ENCODE measurements at places on chromosomes 7 and 10. TPM values are rescaled to one million over a fixed set of nuclear protein-coding genes. Genes with fewer than 3 reads are reported as not detected.

The GATA3 gene
- total RNA-seq = 61.5 TPM

The BAIAP2L1 gene
- total RNA-seq = 1.4 TPM

The CDHR3 gene
- 0.58 TPM for total RNA-seq

The ACTA2 gene
- 28.2 TPM for total RNA-seq

The TCAF2 gene
- 24.6 TPM for total RNA-seq

The SH3PXD2A gene
- 14.5 TPM for total RNA-seq

The EN2 gene
- total RNA-seq = not detected

The ATOH7 gene
- total RNA-seq = not detected

The MOGAT3 gene
- total RNA-seq = not detected

The ASIC3 gene
- total RNA-seq = 5.3 TPM

The STOX1 gene
- total RNA-seq = 0.29 TPM

The HSPA12A gene
- not detected for total RNA-seq

The ZDHHC4 gene
- total RNA-seq = 33.2 TPM

The SUN3 gene
- not detected for total RNA-seq

The GRM3 gene
- not detected for total RNA-seq

The CWF19L1 gene
- total RNA-seq = 47.6 TPM

DNA sequence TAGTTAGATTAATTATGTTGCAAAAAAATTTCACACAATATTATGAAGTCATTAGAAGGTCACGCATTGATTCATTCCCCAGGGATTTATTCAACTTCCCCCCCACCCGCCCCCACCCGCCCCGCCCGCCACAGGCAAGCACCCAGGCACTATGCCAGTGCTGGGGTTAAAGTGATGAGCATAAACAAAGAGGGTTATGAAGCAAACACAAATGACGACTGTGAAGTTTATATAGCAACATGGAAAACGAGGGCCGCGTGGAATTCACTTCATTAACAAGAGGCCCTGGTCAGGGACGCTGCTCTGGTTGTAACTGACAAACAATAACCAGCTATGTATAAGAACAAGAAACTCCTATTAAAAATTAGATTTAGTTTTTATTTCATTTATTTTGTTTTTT lies 656.5 kb upstream of the COBL start:
- no peak overlapping the region for H3K27ac ChIP-seq
- H3K4me1 ChIP-seq = no peaks in the 10 kb centered on the region
- H3K4me3 ChIP-seq = no peak overlapping the region

DNA sequence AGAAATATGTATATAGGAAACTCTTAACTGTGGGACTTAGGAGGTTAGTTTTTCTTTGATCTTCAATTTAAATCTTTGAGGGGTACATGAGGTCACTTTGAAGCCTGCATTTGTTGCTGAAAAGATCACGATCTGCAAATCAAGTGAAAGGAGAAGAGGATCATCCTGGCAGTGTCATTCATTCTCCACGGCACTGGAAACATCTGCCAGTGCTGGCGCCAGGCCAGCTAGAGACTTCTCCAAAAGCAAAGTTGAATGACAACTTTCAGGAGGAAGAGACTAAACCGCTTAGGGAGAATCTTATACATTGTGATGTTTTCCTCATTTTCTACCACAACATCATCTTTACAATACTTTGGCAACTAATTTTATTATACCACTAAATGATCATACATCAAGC lies 42.5 kb downstream of the MRC1 start:
- H3K27ac ChIP-seq = no peak overlapping the region
- H3K4me3 ChIP-seq = no peak overlapping the region
- no peaks in the 10 kb centered on the region for H3K36me3 ChIP-seq
- H3K4me1 ChIP-seq = peaks cover 3% of the 10 kb centered on the region
- H3K27me3 ChIP-seq = peaks cover 10% of the 10 kb centered on the region
- DNase-seq = no peak

DNA sequence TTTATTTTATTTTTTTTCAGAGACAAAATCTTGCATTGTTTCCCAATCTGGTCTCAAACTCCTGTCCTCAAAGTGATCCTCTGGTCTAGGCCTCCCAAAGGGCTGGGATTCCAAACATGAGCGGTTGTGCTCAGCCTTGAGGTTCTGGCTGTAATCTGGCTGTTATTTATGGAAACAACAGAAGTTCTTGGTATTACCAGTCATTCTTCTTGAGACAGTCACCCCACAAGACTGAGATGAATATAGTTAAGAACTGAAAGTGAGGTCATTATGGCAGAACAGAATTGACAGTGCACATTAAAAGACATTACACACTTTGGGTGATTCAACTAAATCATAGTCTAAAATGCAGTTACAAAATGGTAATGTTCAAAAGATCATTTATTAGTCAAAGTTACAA lies 719.5 kb downstream of the ZWINT start:
- H3K27ac ChIP-seq = no peak overlapping the region
- H3K36me3 ChIP-seq = no peaks in the 10 kb centered on the region
- no peaks in the 10 kb centered on the region for H3K27me3 ChIP-seq
- H3K4me1 ChIP-seq = no peaks in the 10 kb centered on the region
- H3K4me3 ChIP-seq = no peak overlapping the region
- no peak for DNase-seq

- H3K4me1 ChIP-seq = peaks cover 14% of the 10 kb centered on the region
- no peak for DNase-seq
- H3K4me3 ChIP-seq = no peak overlapping the region
- H3K27me3 ChIP-seq = no peaks in the 10 kb centered on the region
Measured at GRCh38 chr10:103481974-103482531, 3.0 kb upstream of the CALHM3 start.

GRCh38 chr7:36075561-36075960 lies 77.5 kb upstream of the EEPD1 start:
- no peak overlapping the region for H3K4me3 ChIP-seq
- no peaks in the 10 kb centered on the region for H3K4me1 ChIP-seq
- no peak for DNase-seq
- no peak overlapping the region for H3K27ac ChIP-seq
- peaks cover 18% of the 10 kb centered on the region for H3K27me3 ChIP-seq

- no peaks in the 10 kb centered on the region for H3K36me3 ChIP-seq
- H3K27me3 ChIP-seq = peaks cover 65% of the 10 kb centered on the region
- no peak overlapping the region for H3K4me3 ChIP-seq
- no peak for DNase-seq
- H3K4me1 ChIP-seq = peaks cover 6% of the 10 kb centered on the region
Measured at GRCh38 chr7:33900501-33900900, 4.8 kb upstream of the BMPER start.

DNA sequence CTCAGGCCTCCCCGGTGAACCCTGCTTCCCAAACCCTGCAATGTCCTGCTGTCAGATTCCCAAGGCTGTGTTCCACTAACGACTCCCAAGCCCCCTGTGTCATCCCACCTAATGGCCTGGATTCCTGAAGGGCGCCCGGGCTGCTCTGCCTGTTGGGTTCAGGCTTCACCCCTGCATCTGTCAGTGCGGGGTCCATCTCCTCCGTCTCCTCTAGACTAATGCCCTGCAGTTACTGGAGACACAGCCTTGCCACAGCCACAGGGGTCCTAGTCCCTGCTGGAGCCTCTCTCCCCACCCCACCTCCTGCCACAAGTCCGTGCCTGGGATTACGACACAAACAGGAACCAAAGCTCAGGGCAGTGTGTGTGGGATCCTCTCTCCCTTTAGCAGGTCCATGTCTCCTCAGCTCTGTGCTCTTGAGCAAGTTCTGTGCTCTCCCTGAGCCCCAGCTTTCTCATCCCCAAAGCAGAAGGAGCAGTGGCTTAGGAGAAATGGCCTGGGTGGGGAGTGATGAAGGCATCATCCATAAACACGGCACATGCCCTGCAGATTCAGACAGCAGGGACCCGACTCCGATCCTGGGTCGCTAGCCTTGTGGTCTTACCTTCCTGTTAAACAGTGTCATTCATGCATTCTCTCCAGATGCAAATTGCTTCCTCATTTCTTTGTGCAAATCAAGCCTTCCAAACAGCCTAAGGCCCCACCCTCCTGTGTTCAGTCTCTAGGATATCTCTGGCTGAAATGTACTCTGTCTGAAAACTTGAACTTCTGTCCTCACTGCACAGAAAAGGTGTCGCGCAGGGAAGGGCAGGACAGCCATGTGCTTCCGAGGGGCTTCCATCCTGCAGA lies 8.2 kb upstream of the RBP3 start:
- H3K4me3 ChIP-seq = no peak overlapping the region
- DNase-seq = no peak
- H3K27me3 ChIP-seq = peaks cover 37% of the 10 kb centered on the region
- no peaks in the 10 kb centered on the region for H3K36me3 ChIP-seq
- no peak overlapping the region for H3K27ac ChIP-seq
- H3K4me1 ChIP-seq = no peaks in the 10 kb centered on the region

DNA sequence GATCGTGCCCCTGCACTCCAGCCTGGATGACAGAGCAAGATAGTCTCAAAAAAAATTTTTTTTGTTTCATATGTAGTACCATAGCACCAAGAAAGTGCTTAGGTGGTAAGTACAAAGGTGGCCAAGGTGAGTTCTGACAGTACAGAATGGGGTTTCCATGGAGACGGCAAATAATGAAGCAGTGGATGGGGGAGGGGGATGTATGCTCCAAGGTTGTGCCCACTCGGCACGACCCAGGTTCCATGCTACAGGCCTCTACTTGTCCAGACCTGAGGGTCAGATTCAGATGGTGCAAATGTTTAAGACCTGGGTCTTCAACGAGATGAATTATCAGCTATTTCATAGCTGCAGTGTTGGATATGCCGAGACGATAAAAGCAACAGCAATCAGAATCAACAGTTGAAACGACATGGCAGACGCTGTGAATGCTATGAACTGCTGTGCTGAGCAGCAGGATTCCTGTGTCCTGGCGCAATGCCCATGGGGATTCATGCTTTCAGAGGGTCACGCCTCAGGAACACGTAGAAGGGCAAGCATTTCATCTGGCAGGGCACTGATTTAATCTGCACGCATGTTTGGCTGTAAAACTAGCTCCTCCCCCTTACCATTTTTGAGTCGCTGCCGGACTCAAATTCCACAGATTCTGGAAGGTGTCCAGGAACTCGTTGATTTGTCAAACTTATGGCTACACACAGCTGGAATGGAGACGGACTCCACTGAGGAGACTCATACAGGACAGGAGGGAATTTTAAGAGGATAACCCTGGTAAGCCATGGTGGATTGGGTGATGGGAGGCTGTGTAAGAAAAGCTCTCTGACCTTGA lies 256.5 kb downstream of the FRMD4A start:
- H3K4me3 ChIP-seq = no peak overlapping the region
- DNase-seq = no peak
- no peak overlapping the region for H3K27ac ChIP-seq

DNA sequence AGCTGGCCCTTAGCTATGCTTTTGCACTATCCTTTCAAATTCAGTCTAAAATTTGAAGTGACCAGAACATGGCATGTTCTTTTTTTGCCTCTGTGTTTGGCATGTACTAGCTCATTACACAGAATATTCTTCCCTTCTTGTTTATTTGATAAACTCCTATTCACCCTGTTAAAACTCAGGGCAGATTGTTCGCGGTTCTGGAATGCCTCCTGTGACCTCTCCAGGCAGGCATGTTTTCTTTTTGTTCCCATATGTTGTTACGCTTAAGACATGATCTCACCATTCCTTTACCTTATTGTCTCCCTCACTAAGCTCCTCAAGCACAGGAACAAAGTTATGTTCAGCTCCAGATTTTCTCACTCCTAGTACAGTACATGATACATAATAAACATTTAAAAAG lies 181.7 kb downstream of the CCSER2 start:
- no peak overlapping the region for H3K4me3 ChIP-seq
- H3K4me1 ChIP-seq = no peaks in the 10 kb centered on the region
- no peaks in the 10 kb centered on the region for H3K27me3 ChIP-seq
- H3K36me3 ChIP-seq = peaks cover 14% of the 10 kb centered on the region

- DNase-seq = no peak
- no peak overlapping the region for H3K4me3 ChIP-seq
- no peak overlapping the region for H3K27ac ChIP-seq
- H3K27me3 ChIP-seq = peaks cover 74% of the 10 kb centered on the region
Measured at GRCh38 chr10:13892001-13892491, 305.3 kb downstream of the PRPF18 start.

DNA sequence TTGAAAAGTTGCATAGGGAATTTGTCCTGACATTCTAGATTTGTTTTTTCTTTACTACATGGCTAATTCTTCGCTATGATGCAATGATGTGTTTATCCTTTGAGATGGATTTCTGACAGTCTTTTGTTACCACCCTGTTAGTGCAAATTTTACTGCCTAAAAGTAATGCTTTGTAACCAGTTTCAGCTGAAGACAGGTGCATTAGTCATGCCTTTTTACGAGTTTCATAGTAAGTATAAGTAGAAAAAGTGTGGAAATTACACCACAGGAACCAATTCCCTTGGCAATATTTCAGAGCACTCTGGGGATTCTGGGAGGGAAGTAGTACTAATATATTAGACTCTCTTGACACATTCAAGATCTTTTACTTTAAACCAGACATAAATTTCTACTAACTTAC lies 257.8 kb upstream of the DKK1 start:
- H3K27me3 ChIP-seq = peaks cover 2% of the 10 kb centered on the region
- no peak overlapping the region for H3K27ac ChIP-seq
- no peaks in the 10 kb centered on the region for H3K4me1 ChIP-seq
- DNase-seq = no peak
- H3K4me3 ChIP-seq = no peak overlapping the region

DNA sequence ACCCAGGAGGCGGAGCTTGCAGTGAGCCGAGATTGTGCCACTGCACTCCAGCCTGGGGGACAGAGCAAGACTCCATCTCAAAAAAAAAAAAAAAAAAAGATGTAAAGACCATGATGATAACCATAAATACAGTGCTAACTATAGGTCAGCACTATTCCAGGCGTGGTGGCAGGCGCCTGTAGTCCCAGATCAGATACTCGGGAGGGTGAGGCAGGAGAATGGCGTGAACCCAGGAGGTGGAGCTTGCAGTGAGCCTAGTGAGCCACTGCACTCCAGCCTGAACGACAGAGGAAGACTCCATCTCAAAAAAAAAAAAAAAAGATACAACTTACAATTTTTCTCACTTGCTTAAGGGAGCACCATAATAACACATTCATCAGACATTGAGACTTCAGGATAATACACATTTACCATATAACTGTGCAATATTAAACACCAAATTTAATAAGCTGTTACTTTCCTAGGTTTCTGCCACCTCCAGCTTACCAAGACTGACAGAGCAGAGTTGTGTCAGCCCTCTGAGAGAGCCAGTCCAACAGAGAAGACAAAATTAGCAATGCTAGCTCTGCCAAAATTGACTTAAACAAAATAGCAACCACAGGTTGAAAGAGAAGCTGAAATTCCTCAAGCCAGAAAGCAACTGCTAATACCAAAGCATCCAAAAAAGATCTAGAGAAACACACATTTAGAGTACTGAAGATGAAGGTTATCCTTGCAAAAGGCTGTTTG lies 8.2 kb downstream of the DNA2 start:
- DNase-seq = no peak
- H3K4me3 ChIP-seq = no peak overlapping the region
- peaks cover 65% of the 10 kb centered on the region for H3K36me3 ChIP-seq
- peaks cover 2% of the 10 kb centered on the region for H3K4me1 ChIP-seq

GRCh38 chr10:7696545-7696944 lies 6.6 kb upstream of the ITIH2 start:
- H3K27ac ChIP-seq = no peak overlapping the region
- H3K4me1 ChIP-seq = peaks cover 1% of the 10 kb centered on the region
- H3K36me3 ChIP-seq = peaks cover 6% of the 10 kb centered on the region
- DNase-seq = no peak

All from activated CD8-positive, alpha-beta memory T cell treated with anti-CD3 and anti-CD28 coated beads, Interleukin-2, amount 10 ng/mL, durations not matched to agents 7 days and 5 days (primary cell).